ENCODE measurements at places on chromosomes 16 and 17. TPM values are rescaled to one million over a fixed set of nuclear protein-coding genes. Genes with fewer than 3 reads are reported as not detected.

UTP4 gene
- total RNA-seq = 51.4 TPM

MT4 gene
- not detected for total RNA-seq

- no peak for DNase-seq
These were observed 442.6 kb upstream of the HSBP1 start for GRCh38 chr16:83365166-83365565.

DNA sequence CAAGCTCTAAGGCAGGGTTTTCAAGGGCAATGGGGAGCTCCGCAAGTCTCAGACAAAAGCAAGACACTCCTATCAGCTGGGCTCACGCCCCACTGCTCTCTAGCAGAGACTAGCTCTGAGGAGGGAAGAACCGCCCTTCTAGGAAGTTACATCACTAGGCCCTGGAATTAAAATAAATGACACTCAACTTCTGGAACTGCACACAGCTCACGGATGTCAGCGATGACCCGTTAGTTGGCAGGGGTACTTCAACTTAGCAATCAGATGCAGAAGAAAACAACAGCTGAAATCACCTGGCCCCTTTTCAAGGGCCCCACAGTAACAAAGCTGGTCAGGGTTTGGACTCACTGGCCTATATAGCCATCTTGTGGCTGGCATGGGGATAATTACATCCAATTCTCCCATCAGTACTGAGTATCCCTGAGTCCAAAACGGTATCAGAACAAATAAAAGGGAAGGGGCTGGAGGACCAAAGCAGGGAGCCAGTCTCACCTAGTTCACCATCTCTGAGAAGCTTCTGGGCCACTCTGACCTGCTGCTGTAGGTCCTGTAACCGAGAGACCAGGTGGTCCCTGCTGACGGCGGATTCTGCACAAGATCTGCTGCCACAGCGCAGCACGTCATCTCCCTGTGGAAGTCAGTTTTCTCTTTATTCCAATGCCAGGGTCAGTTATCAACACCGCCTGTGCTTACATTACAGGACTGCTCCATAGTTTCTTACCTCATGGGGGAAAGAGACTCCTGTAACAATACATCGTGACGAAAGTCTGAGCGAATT lies 22.2 kb downstream of the SERPINF1 start:
- DNase-seq = no peak

- no peak for DNase-seq
These were observed 1.3 kb downstream of the NAGS start for GRCh38 chr17:44005527-44006271.

- DNase-seq = no peak
These were observed 117.7 kb downstream of the HS3ST3A1 start for GRCh38 chr17:13484020-13484419.

- no peak for DNase-seq
These were observed 294.4 kb downstream of the NPIPA8 start for GRCh38 chr16:18041864-18042834.

GRCh38 chr17:68560966-68561720 lies 40.0 kb downstream of the FAM20A start:
- no peak for DNase-seq

UTS2R gene
- total RNA-seq = 0.22 TPM

All from progenitor cell of endocrine pancreas (in vitro differentiated cells).